ENCODE measurements at places on chromosomes 5 and 9.

DNA sequence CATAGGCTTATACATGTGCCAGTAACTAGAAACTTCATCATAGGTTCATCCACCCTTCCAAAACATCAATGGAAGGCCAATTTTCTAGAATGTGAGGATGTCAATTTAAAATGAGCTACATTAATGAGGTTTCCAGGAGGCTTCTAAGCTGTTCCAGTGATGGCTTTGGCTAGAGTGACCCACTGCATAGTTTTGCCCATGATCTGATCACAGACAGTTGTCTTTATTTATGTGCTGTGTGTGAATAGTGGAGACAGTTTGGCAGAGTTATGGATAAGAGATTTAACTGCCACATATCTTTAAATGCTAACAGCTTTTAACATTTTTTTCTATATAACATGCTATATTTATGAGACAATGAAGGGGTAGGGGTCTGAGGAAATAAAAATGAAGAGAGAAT is 139.0 kb upstream of the ZNF462 start:
- no peak for DNase-seq

DNA sequence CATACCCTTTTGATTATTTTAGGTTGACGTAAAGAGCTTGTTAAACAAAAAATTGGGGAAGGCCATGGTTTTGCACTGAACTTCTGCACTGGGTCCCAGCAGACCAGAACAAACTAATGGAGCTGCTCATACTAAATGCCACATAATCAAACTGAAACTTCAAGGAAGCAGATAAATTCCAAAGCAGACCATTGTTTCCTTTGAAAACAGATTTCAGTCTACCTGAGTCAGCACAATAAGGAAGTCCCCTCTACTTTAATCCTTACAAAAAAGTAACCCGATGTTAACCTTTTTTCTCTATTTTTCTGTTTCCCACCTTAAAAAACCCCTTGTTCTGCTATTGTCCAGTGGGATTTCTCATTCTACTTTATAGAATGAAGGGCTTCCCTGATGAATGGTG is 39.2 kb downstream of the WDR36 start:
- DNase-seq = peak; percentile 11

DNA sequence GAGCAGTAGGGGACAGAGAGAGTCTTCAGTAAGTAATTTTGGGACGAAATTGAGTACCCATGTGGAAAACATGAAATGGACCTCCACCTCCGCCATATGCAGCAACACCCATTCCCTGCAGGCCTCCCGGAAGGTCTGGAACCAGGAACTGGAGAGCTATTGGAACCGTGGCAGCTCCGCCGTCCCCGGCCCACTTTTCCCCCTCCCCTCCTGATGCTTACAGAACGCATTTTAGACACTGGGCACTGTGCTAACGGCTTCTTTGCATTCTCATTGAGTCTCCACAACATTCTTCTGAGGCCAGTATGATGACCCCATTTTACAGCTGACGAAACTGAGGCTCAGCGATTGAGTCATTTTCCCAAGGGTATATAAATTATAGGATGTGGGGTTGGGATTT is 20.4 kb upstream of the ZBTB43 start:
- DNase-seq = no peak

GRCh38 chr9:23322392-23322791 is 503.6 kb downstream of the ELAVL2 start:
- DNase-seq = no peak

- DNase-seq = no peak
These were observed 17.6 kb downstream of the TSPAN17 start for GRCh38 chr5:176664886-176665285.

DNA sequence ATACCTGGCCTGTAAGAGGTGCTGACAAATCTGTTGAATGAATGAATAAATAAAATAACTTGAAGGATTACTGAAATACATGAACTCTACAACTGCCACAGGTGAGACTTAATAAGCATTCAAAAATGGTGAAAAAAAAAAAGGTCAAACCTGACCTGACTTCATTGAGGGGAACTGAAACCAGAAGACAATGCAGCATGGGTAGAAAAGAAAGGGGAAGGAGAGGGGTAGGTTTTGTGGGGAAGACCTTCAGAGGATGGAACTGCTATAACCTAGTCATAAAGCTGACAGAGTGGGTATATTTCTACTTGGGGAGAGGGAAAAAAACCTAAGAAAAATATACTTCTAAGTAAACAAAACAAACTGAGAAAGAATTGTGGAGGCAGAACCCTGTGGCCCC is 56.6 kb downstream of the RASEF start:
- DNase-seq = no peak

- peak; percentile 35 for DNase-seq
These were observed 18.5 kb upstream of the FKTN start for GRCh38 chr9:105539452-105539851.

DNA sequence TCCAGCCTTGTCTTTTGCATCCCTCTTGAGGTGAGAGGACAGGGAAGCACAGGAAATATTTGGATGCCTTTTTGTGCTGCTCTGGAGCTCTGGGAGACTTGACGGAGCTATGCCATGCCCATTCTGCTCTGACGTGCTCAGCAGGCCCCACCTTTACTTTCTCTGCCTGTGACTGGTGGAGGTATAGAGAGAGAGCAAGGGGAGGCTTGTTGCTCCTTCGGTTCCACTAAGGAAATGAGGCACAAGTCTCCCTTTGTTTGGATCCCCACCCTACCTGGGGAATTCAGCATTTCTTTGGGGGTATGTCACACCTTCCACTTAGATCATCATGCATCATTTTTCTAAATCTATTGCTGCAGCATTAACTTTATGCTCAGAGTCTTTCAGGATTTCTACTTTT is 121.8 kb upstream of the CNTLN start:
- no peak for DNase-seq

DNA sequence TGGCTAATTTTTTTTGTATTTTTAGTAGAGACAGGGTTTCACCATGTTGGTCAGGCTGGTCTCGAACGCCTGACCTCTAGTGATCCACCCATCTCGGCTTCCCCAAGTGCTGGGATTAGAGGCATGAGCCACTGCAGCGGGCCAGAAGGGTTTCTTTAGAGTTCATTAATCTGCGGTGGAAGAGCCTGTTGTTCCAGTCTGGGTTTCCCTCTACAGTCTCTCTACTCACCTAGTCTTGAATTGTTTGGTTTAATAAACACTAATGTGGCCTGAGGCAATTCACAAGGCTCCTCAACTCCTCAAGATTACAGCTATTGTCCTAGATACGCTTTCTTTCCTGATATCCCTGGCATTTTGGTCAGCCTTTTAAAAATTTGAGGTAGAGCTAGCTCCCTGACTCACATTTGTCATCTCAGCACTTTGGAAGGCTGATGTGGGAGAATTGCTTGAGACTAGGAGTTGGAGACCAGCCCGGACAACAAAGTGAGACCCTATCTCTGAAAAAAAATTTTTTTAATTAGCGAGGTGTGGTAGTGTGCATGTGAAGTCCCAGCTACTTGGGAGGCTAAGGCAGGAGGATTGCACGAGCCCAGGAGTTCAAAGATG is 4.6 kb upstream of the SAR1B start:
- DNase-seq = no peak

DNA sequence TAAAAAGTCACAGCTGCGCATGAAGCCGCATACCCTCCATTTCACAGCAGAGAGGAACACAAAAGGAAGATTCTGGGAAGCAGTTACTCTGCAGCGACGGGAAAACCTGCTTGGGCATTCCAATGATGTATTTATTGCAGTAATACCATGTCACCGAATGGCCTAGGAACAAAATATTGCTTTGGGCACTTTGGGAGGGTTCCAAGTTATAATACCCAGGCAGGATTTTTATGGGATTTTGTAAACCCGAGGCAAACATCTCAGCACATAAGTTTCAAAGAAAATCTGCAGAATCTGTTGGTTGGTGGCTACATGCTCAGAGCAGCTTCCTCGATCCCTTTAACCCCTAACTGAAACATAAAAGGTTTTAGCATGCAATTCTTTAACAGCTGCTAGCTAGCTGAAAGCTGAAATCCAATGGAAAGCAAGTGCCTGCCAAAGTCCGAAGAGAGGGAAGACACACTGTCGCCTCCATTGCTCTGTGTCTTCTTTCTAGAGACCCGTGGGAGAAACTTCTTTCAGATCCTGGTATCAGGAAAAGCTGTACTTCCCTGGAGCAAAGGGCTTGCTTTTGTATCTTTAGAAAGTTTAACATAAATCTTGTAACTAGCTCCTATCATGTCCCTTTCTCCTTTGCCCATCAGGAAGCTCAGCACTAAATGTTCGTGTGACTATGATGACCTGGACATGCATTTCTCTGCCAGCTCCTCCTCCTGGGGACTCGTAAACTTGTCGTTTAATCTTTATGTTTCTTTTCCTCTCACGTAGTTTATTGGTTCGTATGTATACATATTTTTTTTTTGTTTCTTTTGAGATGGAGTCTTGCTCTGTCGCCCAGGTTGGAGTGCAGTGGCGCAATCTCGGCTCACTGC is 195.0 kb downstream of the MAPKAP1 start:
- no peak for DNase-seq

DNA sequence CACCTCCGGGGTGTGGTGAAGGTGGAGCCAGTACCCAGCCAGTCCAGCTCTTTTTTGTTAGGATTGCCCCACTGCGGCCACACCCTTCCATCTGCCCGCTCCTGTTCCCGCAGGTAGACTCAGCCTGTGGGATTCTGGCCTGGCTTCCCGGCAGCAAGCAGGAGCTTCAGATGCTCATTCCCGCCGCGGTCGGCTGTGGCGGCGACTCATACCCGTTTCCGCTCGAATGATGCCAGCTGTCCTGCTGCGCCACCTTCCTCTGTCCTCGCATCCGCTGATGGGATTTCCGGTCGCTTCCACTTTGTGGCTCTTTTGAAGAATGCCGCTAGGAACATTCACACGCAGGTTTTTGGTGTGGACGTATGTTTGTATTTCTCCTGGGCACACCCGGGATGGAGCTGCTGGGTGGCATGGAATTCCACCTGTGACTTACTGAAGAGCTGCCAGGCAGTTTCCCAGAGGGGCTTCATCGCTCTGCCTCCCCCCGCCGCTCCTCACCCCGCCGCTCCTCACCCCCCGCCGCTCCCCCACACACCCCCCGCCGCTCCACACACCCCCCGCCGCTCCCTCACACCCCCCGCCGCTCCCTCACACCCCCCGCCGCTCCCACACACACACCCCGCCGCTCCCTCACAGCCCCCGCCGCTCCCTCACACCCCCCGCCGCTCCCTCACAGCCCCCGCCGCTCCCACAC is 60.3 kb downstream of the TENT4A start:
- DNase-seq = no peak

DNA sequence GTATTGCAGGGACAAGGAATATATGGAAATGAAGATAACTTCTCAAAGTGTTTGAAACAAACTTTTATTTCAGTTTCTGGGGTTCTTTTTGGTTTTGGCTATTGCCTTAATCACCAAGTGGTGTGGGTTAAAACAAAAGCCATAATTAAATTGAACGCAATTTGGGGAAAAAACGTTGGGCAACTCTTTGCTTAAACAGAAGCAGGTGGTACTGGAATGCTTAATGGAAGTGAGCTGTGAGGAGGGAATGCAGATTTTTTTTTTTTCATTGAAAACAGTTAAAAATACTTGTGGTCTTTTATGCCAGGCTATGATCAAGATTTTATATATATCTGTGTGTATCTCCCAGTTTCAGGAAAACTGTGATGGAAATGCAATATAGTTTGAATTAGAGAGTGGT is 195.7 kb upstream of the TUT7 start:
- no peak for DNase-seq

GRCh38 chr9:124190761-124191160 is 67.0 kb upstream of the NEK6 start:
- DNase-seq = no peak

DNA sequence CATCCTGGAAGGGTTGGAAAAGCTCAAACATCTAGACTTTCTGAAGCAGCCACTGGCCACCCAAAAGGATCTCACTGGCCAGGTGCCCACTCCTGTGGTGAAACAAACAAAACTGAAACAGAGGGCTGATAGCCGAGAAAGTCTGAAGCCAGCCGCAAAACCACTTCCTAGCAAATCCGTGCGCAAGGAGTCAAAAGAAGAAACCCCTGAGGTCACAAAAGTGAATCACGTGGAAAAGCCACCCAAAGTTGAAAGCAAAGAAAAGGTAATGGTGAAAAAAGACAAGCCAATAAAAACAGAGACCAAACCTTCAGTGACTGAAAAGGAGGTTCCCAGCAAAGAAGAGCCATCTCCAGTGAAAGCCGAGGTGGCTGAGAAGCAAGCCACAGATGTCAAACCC is 87.6 kb downstream of the MAP1B start:
- DNase-seq = no peak

DNA sequence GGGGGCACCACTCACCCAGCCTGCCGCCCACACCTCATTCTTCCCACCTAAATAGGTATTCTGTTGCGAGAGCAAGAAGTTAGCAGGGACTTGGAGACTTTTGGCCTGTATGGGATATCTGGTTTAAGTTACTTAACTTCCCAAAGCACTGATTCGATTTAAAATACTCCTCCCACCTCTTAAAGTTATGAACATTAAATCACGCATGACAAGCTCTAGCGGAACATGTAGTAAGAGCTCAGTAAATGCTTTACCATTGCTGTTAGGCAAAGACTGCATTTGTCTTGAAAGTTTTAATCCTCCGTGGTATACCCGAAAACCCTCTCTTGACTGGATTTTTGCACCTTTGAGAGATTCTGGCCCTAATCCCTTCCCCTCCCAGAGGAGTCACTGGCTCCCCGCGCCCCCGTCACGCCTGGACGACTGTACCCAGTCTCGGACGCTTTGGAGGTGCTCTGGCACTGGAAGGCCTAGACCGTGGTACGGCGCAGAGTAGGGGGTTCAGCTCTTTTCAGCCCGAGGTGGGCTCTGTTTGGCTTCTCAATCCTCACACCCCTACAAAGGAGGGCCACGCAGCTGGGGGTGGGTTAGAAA is 4.4 kb downstream of the GDNF start:
- no peak for DNase-seq

DNA sequence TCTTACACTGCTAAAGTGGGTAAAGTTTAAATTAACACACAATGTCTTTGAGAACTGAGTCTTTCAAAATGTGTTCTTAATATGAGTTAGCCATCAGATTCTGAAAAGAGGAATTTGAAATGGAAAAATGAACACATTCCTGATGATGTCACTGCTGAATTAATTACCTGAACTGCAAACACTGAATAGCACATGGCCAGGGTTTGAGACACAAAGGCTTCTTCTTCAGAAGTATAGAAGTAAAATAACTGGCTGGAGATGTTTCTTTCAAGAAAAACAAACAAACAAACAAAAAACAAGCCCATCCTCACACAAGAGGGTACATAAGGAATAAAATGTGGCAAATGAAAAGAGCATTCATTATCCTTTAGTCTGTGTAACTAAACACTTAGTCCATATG is 7.1 kb downstream of the GLIS3 start:
- no peak for DNase-seq

All from common myeloid progenitor, CD34-positive (primary cell).